ENCODE measurements at places on chromosomes 6 and 20.

GRCh38 chr6:3438190-3439167, 18.4 kb downstream of the SLC22A23 start:
- peak; percentile 69 for DNase-seq

DNA sequence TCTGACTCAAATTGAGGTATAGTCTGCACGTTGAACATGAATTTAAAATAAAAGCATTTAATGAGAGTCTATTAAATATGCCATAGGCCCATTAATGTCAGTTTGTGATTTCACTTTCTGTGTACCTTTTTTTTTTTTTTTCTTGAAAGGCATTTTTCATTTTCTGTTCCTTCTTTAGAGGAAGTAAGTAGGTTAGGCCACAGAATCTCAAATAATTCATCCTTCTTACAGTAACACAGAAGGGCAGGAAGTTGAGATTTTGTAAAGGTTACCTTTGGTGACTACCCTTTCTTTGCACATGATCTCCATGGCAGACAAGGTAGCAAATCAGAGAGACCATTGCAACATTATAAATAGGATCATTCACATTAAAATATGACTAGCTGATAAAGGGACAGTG, 9.6 kb downstream of the L3MBTL3 start:
- DNase-seq = no peak

GRCh38 chr20:20214757-20215275, 153.1 kb upstream of the INSM1 start:
- DNase-seq = no peak

GRCh38 chr6:38387461-38387860, 252.3 kb downstream of the BTBD9 start:
- no peak for DNase-seq

- DNase-seq = no peak
Measured at GRCh38 chr20:54572665-54573435, 97.5 kb downstream of the DOK5 start.

- no peak for DNase-seq
Measured at GRCh38 chr6:160028487-160029275, 59.8 kb downstream of the IGF2R start.

GRCh38 chr20:53074811-53075314, 102.7 kb downstream of the TSHZ2 start:
- peak; percentile 91 for DNase-seq
